Left kidney (tissue), 8 donors: ENCODE measurements at places on chromosomes 12 and 14. TPM values are rescaled to one million over a fixed set of nuclear protein-coding genes. Genes with fewer than 3 reads are reported as not detected.

The NINJ2 gene
- polyA plus RNA-seq: 1.3 TPM

- no peak for DNase-seq
These were observed 19.0 kb upstream of the CLEC2A start for GRCh38 chr12:9951026-9951675.

DNA sequence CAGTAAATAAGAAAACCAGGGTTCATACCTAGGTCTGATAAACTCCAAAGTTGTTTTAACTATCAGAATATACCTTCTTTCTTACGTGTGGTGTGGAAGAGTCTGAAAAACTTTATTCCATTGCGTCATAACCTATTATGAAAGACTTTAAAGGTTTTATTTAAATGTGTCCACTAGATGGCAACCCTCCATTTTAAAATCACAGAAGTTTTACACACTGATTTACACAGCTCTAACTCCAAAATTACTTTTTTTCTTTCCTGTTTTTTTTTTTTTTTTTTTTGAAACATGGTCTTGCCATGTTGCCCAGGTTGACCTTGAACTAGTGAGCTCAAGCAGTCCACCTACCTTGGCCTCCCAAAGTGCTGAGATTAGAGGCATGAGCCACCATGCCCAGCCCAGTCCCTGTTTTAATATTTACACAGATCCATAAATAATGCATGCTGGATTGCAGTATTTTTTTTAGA lies 17.3 kb upstream of the TMPRSS12 start:
- DNase-seq: peak; percentile 67

GRCh38 chr12:93360688-93361087 lies 17.0 kb upstream of the NUDT4 start:
- DNase-seq: no peak

DNA sequence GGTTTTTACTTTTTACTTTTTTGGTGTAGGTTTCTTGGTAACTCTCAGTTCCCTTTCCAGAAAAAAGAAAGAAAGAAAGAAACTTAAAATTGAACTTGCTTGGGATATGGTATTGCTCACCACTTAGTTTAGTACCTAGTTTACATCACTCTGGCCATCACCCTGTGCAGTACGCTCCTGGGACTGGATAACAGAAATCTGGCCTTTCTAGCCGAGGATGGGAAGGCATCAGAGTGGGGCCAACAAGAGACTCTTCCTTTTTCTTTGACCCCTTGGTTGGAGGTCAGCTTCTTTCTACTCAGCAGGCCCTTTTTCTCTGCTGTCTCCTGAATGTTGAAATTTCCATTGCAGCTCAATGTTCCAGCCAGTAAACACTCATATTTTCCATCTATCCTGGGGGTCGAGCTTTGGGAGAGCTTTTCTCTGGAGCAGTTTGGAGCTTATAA lies 156.6 kb downstream of the TGFB3 start:
- DNase-seq: no peak
